ENCODE measurements at places on chromosomes 2 and 18.

- no peak for DNase-seq
Measured at GRCh38 chr2:84083984-84084383, 375.1 kb downstream of the SUCLG1 start.

DNA sequence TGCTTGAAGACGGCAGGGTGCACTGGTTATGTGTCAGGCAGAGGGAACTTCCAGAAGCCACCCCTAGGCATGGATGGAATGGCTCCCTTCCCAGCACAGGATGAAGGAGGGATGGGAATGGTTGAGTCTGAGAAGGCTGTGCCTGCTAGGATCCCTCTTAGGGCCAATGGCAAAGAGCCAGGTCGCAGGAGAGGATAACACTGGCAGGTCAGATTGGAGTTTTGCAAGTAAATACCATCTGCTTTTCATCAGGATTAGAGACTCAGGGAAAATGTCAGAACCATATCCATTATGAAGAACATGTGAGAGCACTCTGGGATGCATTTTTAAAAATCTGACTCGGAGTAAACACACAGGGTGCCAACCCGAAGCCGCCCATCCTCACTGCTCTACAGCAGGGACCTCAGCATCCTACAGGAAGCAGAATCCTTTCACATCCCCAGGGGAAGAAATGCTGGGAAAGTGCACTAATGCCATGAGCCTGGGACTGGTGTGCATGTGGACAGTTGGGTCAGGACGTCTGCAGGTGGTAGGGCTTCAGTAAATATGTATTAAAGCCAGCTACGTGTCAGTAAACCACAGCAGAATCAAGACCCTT is 139.9 kb downstream of the MYT1L start:
- DNase-seq = no peak

GRCh38 chr18:67896451-67896850 is 379.9 kb upstream of the DSEL start:
- no peak for DNase-seq

GRCh38 chr18:68288408-68288807 is 426.5 kb downstream of the TMX3 start:
- no peak for DNase-seq

DNA sequence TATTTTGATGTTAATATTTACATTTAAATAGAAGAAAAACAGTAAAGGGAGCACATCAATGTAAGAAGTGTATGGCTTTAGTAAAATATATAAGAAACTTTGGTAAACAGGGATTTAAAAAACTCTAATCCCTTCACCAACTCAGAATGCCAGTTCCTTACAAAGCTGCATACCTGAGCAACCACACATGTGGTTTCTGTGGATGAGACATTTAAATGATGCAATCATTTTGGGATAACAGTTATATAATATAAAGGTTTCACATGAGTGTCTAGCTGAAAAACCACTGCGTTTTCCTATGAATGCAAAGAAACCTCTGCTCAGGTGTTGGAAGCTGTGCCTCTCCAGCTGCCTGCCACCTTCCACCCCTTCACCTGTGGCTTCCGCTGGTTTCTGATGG is 209.1 kb upstream of the REV1 start:
- DNase-seq = peak; percentile 47
